GM20000 (cell line): ENCODE measurements at places on chromosomes 2 and 18.

- no peak for DNase-seq
These were observed 55.5 kb upstream of the ADAM23 start for GRCh38 chr2:206387808-206388207.

- DNase-seq: no peak
These were observed 118.8 kb upstream of the CTAGE1 start for GRCh38 chr18:22536558-22536957.

DNA sequence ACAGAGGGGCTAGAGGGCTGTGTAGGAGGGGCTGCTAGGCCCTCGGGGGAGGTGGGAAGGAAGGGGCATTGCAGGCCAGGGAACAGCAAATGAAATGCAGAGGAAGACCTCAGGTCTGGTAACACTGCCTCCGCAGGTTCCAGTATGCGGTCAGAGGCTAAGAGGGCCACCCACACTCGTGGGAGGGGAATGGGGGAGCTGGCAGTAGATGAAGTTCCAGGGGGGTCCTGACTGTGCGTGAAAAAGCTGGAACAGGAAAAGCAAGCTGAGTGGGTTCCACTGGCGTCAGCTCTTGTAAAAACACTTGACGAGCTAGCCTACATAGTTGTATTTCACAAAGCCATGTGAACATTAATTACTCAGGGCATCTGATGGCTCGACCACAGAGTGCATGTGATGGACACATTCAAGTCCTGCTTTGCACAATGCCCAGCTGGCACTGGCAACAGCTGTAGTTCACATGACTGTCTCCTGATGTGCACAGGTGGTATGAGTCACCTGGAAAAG, 29.0 kb upstream of the PTPN4 start:
- no peak for DNase-seq

DNA sequence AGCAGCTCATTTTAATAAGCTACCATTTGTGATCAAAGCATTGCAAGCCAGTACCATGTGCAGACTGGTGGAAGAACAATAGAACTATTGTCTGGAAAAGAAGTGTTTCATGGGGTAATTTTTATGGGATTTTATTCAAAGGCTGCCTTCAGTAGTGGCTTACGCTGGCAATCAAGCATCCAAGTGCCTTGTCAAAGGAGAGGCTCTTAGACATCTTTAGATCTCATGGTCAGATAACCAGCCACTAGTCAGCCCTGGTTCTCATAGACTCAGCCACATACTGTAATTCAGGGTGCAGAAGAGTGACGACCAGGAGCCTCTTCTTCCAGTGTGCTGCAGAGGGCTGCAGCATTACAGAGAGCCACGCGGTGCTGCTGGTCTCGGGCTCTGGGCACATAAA, 98.5 kb upstream of the NOSTRIN start:
- no peak for DNase-seq

DNA sequence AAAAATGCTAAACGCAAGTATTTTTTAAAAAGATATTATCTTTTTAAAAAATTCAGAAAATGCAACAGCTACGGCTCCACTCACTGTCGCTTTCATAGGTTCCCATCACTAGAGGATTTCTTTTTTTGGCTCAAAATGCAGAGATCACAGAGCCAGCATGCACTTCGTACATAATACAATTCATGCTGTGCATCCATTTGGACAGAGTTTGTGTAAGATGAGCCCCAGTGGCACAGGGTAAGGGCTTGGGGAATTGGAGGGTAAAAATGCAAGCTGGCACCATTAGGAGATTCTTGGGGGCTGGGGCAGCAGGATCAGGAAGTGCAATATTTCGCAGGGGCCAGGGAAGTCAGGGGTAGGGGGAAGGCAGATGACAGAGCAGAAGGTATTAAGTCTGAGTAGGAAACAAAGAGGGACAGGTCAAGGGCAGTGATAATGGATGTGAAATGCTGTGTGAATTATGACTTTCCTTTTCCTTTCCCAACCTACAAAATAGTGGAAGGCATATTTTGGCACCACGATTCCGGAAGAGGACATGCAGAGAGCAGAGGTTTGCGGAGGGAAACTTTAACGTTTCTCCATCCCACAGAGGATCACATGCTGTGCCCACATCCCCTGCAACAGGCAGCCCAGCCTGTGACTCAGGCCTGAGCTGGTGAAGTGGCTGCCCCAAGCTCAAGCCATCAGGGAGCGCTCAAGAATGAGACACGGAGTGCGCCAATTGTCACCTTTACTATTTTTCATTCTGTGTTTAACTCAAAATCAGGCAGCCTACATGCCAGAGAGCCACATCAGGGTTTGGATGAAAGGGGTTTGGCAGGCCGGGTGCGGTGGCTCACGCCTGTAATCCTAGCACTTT, 4.7 kb downstream of the CAPG start:
- no peak for DNase-seq

- no peak for DNase-seq
These were observed 301.3 kb upstream of the RBMS1 start for GRCh38 chr2:160794926-160795325.

DNA sequence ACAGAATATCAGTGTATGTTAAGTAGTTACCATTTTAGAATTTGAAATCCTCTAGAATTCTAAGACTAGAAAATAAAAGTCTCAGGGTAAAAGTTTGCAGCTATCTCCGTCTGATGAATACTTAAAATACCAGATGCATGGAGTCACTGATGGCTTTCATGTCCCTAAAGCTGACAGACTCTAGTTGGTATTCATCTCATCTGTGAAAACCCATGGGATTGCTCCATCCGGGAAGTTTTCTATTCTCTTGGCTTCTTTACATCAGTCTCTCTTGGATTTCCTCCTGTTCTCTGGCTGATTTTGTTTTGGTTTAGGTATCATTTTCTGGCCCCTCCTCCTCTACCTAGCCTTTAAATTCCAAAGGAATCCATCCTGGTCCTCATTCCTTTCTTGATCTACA, 465.6 kb upstream of the POU3F3 start:
- no peak for DNase-seq

GRCh38 chr18:66046032-66046602, 295.3 kb downstream of the CDH7 start:
- peak; percentile 1 for DNase-seq

- DNase-seq: no peak
These were observed 406.9 kb downstream of the DCDC2C start for GRCh38 chr2:4110273-4110672.

DNA sequence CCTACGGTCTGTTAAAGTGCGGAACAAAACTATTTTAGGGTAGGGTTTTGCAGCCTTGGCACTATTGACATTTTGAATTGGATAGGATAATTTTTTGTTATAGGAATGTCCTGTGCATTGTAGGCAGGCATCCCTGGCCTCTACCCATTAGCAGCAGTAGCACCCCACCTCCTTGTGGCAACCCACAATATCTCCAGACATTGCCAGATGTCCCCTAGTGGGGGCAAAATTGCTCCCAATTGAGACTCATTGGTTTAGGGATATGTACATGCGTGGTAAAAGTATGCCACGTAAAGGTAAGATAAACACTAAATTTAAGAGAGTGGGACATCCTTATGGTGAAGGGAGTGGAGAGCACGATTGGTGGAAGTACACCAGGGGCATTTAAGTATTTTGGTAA, 4.6 kb downstream of the MIB1 start:
- no peak for DNase-seq

GRCh38 chr2:69579536-69579935, 64.0 kb downstream of the AAK1 start:
- no peak for DNase-seq

DNA sequence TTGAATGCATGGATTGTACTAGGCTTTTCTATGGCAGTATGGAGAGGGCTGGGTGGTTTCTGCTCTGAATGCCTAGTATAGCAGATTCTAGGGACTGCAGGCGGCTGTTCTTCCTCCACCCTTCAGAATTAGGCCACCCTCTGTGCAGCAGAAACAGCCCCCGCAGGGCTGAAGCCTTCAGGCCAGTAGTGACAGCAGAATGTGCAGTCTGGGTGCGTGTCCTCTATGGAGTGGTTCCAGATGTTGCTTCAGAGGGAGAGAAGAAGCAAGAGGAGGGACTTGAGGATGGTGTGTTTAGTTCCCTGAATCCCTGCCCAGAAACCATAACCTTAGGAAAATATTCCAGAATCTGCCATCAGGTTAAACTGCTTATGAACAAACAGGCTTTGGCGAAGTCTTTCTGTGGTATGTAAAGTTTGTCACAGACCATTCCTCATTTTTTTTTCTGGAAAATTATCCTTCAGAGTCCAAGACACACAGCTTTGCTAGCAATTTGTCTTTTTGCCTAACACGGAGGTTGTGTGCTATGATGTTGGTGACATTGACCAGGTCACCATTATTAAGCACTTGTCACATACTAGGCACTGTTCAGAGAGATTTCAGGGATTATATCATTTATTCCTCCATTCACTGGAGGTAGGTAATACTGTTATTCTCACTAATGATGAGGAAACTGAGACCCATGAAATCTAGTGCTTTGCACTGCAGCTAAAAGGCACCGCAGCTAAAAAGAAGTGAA, 21.1 kb downstream of the CASP10 start:
- no peak for DNase-seq

GRCh38 chr18:25990473-25990872, 99.9 kb downstream of the SS18 start:
- DNase-seq: no peak

GRCh38 chr2:31511376-31511775, 69.4 kb downstream of the SRD5A2 start:
- DNase-seq: no peak

DNA sequence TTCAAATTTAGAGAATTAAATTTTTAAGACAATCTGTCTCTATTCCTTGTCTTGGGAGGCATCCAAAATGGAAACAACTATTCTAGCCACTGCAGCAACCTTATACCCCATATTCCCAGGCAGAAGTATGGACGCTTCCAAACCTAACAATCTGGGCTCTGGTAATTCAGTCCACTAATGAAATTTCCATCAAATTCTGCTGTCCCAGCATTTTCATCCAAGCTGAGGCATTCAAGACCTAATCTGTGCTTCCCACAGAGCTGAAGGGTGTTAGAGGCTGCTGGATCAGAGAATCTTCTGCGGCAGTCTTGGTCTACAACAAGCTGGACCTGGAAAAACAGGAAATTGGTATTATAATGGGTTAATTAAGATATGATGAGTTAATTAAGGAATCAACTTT, 42.5 kb upstream of the CYRIA start:
- DNase-seq: no peak

- DNase-seq: no peak
These were observed 102.3 kb downstream of the ZBTB7C start for GRCh38 chr18:48306838-48307237.

GRCh38 chr2:187477051-187477450, 29.0 kb upstream of the CALCRL start:
- no peak for DNase-seq

GRCh38 chr2:167334146-167334742, 446.0 kb downstream of the XIRP2 start:
- no peak for DNase-seq

- DNase-seq: peak; percentile 59
These were observed 482.2 kb downstream of the SPAG16 start for GRCh38 chr2:213766465-213766901.

GRCh38 chr18:59810183-59810582, 89.6 kb upstream of the PMAIP1 start:
- DNase-seq: no peak

DNA sequence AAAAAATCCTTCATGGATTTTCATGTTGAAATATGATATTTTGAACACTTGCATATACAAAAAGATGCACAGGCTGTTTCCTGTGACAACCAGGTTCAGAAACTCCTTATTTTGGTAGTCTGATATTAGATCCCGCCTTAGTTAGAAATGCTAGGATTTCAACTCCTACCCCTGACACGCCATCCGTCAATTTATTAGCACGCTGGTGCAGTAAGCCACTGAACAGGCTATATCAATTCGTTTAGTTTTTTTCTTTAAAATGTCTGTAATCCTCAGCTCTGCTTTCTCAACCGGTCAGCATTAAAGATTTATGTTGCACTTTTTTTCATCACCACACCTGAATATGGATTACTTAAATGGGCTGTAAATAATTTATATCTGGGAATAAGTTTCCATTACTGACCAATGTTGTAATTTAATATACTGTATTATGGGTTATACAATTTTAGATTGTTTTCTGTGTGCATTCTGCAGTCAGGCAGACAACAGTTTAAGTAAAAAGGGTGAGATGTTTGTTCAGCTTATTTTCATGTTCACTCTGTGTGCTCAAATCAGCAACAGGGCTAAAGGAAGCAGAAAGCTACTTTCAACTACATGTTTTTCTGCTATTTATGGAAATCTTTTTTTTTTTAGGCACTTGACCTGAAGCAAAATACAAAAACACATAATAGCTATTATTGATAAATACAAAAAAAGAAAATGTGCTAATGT, 227.7 kb downstream of the ARHGAP15 start:
- DNase-seq: no peak

DNA sequence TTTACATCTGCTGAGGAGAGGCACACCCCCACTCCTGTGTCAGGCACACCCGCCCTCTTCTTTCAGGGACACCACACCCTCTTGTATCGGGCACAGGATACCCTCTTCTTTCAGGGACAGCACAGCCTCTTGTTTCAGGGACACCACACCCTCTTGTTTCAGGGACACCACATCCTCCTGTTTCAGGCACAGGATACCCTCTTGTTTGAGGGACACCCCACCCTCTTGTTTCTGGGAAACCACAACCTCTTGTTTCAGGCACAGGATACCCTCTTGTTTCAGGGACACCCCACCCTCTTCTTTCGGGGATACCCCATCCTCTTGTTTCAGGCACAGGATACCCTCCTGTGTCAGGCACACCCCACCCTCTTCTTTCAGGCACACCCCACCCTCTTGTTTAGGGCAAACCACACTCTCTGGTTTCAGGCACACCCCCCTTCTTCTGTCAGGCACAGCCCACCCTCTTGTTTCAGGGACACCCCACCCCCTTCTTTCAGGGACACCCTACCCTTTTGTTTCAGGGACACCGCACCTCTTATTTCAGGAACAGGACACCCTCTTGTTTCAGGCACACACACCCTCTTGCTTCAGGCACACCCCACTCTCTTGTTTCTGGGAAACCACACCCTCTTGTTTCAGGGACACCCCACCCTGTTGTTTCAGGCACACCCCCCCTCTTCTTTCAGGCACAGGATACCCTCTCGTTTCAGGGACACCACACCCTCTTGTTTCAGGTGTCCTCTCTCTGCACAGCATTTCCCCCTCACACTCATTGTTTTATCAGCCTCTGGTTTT, 96.2 kb downstream of the TPO start:
- no peak for DNase-seq

DNA sequence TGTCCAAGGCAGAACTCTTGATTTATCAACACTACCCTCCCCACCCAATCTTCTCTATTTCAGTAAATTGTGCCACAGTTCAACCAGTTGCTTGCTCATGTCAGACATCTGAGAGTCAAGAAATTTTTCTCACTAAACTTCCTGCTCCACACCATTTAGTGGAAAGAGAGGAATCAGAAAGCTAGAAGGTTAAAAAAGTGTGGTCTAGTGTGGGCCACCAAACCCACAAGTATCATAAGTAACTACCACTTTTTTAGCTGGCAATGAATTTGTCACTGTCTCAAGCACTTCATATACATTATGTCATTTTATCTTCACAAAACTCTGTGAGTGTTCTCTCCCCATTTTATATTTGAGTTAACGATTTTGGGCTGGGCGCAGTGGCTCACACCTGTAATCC, 16.6 kb upstream of the MSTN start:
- no peak for DNase-seq
